ENCODE measurements at places on chromosomes 2 and 18. TPM values are rescaled to one million over a fixed set of nuclear protein-coding genes. Genes with fewer than 3 reads are reported as not detected.

Gene SERPINB5
- 0.07 TPM for polyA plus RNA-seq

Gene IL36A
- not detected for polyA plus RNA-seq

- no peak for DNase-seq
Measured at GRCh38 chr18:6677086-6677485, 52.4 kb upstream of the ARHGAP28 start.

GRCh38 chr2:207395535-207396251 lies 134.1 kb upstream of the CREB1 start:
- no peak for DNase-seq

DNA sequence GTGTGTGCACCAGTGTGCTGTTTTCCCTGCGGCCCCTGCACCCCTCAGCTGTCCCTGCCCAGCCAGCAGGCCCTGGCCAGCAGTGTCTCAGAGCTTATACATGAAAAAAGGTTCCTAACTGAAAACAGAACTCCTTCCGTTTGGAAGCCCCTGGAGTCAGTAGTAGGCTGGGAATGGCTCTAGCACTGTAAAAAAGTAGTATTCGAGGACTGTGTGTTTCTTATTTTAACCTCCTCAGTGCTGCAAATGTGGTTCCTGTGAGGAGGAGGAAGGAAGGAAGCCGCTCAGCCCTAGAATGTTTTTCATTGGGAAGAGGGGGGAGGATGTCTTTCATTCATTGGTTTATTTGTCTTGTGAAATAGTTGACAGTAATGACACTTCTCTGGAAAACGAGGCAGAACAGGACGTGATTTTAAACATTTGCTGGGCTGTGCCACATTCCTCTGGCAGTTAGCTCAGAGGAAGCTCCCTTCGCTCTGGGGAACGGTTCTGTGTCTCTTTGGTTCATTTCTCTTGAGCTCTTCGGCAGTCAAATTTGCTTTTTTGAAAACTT lies 103.5 kb downstream of the SPTBN1 start:
- DNase-seq: peak; percentile 65

- DNase-seq: no peak
Measured at GRCh38 chr18:22705328-22705727, 227.8 kb upstream of the RBBP8 start.

Data from adrenal gland (tissue), 19 donors.